ENCODE measurements at places on chromosomes 1 and 21.

DNA sequence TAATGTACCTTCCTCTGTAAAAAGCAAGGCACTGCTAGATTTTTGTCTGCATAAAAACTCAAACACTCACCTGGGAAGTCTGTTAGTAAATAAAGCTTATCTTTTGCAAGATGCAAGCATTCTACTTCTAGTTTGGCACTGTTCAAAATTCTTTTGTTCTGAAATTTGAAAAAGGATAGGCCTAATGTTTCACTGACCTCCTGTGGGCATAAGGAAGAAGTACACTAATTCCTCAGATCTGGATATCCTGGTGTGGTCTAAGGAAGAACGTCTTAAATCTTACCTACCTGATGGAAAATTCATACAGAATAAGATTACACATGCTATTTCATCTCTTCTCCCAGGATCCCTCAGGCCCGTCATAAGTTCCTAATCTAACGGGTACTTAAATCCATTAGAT, 93.5 kb upstream of the CAMK1G start:
- no peak for DNase-seq

DNA sequence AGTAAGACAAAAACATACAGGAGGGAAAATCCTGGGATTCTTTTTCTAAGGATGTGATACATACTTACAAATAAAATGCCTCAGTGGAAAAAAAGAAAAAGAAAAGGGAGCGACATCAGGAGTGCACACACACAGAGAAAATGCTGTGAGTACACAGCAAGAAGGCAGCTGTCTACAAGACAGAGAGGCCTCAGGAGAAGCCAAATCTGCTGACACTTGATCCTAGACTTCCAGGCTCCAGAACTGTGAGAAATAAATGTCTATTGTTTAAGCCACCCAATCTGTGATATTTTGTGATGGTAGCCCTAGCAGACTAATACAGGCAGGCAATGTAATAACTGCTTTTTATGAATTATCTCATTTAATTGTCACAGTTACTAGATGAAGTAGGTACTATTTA, 17.0 kb upstream of the TRIM45 start:
- no peak for DNase-seq

DNA sequence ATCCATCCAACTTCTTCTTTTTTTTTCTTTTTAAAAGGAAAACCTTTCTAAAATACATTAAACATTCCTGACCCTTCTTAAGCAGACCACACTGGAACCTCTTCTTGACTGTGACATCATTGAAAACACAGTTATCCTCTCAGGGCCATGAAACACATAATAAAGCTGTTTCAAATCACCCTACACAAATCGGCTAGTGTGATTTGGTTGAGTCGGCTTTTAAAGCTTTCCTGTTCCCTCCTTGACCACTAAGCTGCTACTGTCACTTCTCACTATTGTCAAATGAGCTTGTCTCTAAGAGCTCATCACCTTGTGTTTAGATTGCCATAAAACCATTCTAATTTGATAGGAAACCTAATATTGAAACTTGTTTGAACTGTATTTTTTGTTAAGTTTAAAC, 5.9 kb downstream of the USP24 start:
- no peak for DNase-seq

GRCh38 chr21:31771685-31772084, 39.8 kb upstream of the SCAF4 start:
- no peak for DNase-seq

DNA sequence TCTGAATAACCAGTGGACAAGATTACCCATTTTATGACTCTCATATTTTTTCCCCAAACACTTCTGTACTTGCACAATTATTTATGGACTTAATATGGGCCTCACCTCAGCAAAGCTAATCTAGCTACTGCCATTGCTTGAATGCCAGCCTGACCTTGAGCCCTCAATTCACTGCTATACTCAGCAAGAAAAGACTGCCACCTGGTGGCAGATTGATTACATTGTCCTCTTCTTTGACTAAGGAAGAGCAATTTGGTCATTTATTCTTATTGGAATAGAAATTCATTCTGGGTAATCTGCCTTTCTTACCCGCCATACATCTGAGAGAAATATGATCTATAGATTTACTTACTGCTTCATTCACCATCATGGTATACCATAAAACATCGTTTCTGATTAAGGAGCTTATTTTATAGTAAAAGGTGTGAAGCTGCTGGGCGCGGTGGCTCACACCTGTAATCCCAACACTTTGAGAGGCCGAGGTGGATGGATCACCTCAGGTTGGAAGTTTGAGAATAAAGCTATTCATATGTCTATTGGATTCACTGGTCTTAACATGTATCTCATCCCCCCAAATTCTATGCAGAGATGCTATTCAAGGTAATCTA, 32.9 kb upstream of the DIPK1A start:
- peak; percentile 74 for DNase-seq

Data from CD8-positive, alpha-beta memory T cell (primary cell).